Activated CD8-positive, alpha-beta memory T cell treated with anti-CD3 and anti-CD28 coated beads for 1 hour (primary cell): ENCODE measurements at places on chromosomes 2 and 18.

DNA sequence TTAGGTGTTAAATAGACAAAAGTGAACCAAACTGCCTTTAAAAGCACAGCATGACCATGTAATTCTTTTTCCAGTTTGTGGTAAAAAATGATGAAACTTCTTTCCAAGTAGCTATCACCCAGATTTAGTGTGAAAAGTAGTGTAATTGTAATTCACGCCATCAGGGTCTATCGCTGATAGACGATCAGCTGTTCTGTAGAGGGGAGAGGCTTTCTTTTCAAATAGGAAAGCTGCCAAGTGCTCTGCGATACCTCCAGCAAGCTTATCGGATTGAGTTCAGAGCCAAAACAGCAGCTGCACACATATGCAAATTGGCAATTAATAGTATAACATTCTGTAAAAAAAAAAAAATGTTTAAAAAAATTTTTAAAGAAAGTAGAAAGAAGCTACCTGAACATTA, 61.9 kb upstream of the PSMD14 start:
- DNase-seq = no peak

DNA sequence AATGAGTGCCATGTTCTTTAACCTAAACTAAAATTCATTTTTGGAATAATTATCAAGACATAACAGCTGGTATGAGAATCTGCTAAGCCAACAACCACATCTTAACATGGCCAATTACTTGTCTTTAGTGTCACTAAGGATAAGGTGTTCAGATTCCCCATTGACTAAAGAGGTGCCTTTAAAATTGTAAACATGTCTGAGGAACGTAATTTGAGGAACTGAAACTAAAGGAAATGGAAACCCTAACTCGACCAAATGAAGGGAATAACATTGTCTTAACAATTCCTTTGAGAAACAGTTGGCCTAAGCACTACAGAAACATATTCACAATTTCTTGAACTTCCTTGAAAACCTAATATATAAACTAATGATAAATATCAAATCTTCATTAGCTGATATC, 355.4 kb upstream of the GULP1 start:
- no peak for DNase-seq

GRCh38 chr18:49617329-49617695, 55.5 kb downstream of the LIPG start:
- DNase-seq = no peak

DNA sequence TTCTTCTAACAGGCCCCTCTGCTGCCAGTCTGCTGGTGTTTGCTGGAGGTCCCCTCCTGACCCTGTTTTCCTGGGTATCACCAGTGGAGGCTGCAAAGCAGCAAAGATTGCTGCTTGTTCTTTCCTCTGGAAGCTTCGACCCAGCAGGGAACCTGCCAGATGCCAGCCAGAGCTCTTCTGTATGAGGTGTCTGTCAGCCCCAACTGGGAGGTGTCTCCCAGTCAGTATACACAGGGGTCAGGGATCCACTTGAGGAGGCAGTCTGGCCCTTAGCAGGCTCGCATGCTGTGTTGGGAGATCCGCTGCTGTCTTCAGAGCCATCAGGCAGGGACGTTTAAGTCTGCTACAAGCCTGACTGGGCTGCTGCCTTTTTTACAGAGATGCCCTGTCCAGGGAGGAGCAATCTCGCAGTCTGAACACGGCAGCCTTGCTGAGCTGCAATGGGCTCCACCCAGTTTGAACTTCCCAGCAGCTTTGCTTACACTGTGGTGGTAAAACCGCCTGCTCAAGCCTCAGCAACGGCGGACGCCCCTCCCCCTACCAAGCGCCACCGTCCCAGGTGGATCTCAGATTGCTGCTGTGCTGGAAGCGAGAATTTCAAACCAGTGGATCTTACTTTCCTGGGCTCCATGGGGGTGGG, 29.9 kb downstream of the CHCHD5 start:
- DNase-seq = no peak

GRCh38 chr2:78175645-78176044, 653.5 kb upstream of the LRRTM4 start:
- no peak for DNase-seq

DNA sequence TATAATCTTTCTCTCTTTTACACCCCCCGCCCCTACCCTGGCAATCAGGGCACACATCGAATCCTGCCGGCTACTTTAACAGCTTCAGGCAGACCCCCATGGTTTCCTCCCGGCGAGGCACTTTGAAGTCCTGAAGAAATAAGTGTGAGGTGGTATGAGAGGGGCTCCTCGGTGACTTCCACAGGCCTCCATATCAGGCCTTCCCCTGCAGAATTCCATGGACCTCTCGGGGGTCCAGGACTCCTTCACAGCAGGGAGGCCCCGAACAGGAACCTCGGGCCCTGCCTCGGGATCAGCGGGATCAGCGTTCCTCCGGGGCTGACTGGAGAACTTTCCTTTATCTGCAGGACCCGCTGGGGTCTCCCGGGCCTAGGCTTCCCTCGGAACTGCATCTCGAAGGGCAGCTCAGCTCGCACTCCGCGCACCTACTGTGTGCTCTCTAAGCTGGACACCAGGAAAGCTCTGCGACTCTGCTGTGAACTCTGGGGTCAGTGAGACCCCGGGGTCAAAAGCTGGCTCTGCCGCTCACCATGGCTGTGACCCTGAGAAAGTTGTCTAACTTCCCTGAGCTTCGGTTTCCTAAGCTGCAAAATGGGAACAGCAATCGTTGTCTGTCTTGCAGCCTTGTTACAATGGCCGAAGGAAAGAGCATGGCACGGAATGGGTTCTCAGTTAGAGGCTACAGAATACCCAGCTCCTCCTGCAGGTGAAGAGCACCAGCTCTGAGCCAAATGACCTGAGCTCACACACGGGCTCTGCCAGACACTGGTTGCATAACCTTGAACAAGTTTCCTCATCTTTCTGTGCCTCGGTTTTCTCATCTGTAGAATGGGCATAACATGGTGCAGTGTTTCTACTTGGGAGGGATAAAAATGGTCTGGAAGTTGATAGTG, 97.4 kb upstream of the ID2 start:
- DNase-seq = no peak

GRCh38 chr2:85804583-85804982, 50.8 kb downstream of the ATOH8 start:
- DNase-seq = no peak

- DNase-seq = no peak
Observed at GRCh38 chr2:28608500-28609424, 112.9 kb downstream of the PLB1 start.

DNA sequence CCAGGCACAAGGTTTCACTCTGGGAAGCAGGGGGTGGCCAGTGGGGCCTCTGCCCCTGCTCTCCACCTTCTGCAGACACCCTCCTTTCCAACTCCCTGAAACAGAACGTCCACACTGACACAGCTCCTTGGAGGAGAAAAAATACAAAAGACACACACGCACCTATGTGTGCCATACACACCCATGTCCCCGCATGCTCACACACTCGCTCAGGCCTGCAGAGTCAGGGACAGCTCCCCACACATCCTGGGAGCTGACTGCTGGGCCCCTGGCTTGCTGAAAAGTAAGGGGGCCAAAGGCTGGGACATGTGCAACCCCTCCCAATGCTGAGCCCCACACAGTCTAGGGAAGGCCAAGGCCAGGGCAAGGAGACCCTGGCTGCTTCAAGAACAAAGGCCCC, 200.5 kb downstream of the TNS1 start:
- DNase-seq = no peak

GRCh38 chr2:240986787-240987411, 11.5 kb upstream of the SNED1 start:
- DNase-seq = no peak

- no peak for DNase-seq
Observed at GRCh38 chr18:2986150-2986865, 26.6 kb downstream of the LPIN2 start.

- no peak for DNase-seq
Observed at GRCh38 chr2:33425586-33426031, 50.8 kb upstream of the RASGRP3 start.

GRCh38 chr2:8230466-8230865, 451.4 kb upstream of the ID2 start:
- DNase-seq = no peak
